ENCODE measurements at places on chromosomes 5 and 9.

DNA sequence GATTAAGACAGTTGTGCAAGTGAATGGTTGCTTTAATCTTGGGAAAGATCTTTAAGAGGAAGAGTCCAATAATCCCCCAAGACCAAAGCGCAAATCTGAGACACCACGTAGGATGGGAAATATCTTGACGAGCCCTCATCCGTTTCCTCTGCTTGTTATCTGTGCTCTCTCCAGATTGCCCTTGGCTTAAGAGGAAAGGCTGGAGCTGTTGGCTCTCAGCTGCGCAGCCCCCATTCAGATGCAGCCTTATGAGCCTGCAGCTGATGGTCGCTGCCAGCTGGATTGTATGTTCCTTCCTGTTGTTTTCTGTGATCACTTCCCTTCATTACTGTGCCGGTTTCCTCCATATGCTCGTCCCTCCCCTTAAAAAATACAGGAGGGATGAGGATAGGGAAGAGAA, 47.7 kb downstream of the PWWP2A start:
- no peak for ATAC-seq
- H3K36me3 ChIP-seq = no peaks in the 10 kb centered on the region
- no peaks in the 10 kb centered on the region for H3K4me1 ChIP-seq
- no peaks in the 10 kb centered on the region for H3K27me3 ChIP-seq
- no peak overlapping the region for H3K27ac ChIP-seq

DNA sequence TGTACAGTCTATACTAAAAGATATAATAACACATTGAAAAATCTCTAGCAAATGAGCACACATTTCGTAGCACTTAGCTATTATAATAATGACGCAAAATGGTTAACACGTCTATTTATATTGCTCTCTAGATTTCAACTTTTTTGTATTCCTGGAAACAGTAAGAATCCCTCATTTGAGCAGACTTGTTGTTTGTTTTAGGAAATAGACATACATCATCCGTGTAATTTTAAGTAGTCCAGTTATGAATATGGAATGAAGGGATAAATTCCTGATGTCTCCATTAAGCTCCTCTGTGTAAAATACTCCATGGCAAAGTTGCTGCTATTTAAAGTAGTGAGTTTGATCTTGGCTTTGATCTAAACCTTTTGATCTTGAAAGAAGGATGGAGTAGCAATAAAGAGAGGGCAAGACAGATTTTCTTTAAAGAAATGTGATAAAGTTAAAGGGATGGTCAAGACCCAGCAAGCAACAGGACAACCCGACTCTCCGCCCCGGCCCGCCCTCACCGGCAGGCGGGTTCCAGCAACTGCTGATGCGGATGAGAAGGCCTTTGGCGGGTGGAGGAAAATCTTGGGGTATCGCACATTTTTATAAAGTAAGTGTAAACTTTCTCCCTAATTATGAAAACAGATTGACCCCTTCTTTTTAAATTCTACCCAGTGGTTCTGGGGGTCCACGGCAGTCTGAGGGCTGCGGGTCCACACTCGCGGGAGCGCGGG, 277.4 kb downstream of the AOPEP start:
- peak; percentile 52 for ATAC-seq
- no peaks in the 10 kb centered on the region for H3K36me3 ChIP-seq
- H3K27me3 ChIP-seq = no peaks in the 10 kb centered on the region
- H3K27ac ChIP-seq = peak overlapping the region; percentile 98

GRCh38 chr5:164972973-164973372, 1467.6 kb downstream of the MAT2B start:
- H3K4me1 ChIP-seq = no peaks in the 10 kb centered on the region
- H3K36me3 ChIP-seq = no peaks in the 10 kb centered on the region
- no peak for ATAC-seq
- no peak overlapping the region for H3K27ac ChIP-seq

DNA sequence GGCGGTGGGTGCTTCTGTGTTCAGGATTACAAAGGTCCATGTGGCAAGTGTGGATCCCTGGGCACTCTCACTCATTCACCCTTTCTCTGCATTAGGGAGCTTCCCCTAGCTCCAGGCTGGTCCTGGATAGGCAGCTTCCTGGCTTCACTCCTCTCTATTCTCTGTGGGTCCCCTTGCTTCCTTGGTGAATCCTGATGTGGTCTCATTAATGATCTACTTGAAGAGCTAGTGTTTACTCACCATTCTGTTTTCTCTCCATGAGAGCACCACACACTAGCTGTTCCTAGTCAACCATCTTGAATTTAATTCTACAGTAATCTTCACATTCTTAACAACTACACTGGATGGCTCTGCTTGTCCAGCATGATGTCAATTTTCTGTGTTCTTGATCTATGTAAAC, 90.0 kb upstream of the PLPPR1 start:
- H3K4me3 ChIP-seq = no peak overlapping the region
- H3K4me1 ChIP-seq = no peaks in the 10 kb centered on the region
- no peaks in the 10 kb centered on the region for H3K27me3 ChIP-seq
- no peak overlapping the region for H3K27ac ChIP-seq
- H3K36me3 ChIP-seq = no peaks in the 10 kb centered on the region
- ATAC-seq = no peak

DNA sequence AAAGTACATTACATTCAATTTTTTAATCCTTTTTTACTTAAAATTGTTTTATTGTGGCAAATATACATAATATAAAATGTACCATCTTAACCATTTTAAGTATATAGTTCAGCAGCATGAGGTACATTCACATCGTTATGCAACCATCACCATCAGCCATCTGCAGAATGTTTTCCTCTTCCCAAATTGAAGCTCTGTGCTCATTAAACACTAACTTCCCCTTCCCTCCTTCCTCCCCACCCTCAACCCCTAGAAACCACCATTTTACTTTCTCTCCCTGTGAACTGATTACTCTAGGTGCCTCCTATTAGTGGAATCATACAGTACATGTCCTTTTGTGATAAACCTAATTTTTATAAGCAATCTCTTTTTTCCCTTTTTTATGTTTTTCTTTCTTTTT, 15.6 kb downstream of the TEX53 start:
- H3K36me3 ChIP-seq = no peaks in the 10 kb centered on the region
- H3K27ac ChIP-seq = no peak overlapping the region

- H3K36me3 ChIP-seq = peaks cover 54% of the 10 kb centered on the region
- no peak for ATAC-seq
- no peak overlapping the region for H3K27ac ChIP-seq
- H3K4me3 ChIP-seq = no peak overlapping the region
Observed at GRCh38 chr5:141547488-141547887, 58.6 kb downstream of the PCDHGC5 start.

- H3K27me3 ChIP-seq = no peaks in the 10 kb centered on the region
- ATAC-seq = no peak
- H3K4me1 ChIP-seq = peaks cover 3% of the 10 kb centered on the region
Observed at GRCh38 chr5:33736510-33736909, 155.3 kb downstream of the ADAMTS12 start.

- H3K36me3 ChIP-seq = no peaks in the 10 kb centered on the region
- no peak overlapping the region for H3K27ac ChIP-seq
- no peaks in the 10 kb centered on the region for H3K4me1 ChIP-seq
- H3K4me3 ChIP-seq = no peak overlapping the region
- ATAC-seq = no peak
Observed at GRCh38 chr9:89701221-89701798, 96.5 kb downstream of the GADD45G start.

- H3K27me3 ChIP-seq = no peaks in the 10 kb centered on the region
- no peaks in the 10 kb centered on the region for H3K36me3 ChIP-seq
- ATAC-seq = no peak
- peaks cover 3% of the 10 kb centered on the region for H3K4me1 ChIP-seq
Observed at GRCh38 chr5:157911568-157911967, 52.6 kb upstream of the CLINT1 start.

DNA sequence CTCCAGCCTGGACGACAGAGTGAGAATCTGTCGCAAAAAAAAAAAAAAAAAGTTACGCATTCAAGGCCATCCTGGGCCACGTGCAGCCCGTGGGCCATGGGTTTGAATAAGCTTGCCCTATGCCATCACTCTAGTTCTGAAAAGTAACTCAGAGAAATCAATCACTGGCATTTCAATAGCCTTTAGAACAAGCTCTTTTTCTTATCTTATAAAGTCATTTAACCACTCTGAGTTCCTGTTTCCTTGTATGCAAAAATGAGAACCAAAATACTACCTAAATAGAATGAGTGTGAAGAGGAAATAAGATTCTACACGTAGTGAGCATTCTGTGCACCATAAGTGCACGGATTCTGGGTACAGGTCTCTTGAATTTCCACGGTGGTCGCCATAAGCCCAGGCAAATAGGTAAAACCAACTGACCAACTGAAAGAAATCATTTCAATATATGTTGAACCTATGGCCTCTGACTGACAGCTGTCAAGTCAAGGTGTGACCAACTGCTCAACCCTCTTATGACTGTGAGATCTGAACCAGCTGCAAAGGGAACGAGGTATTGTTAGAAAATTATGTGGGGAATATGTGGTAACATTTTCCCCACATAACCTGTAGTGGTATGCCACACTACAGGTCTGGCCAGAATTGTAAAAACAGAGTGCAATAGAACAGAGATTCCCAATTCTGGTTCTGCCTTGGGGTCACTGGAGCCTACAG, 143.9 kb upstream of the LHFPL2 start:
- ATAC-seq = no peak
- H3K4me3 ChIP-seq = no peak overlapping the region
- H3K27ac ChIP-seq = no peak overlapping the region
- no peaks in the 10 kb centered on the region for H3K27me3 ChIP-seq

DNA sequence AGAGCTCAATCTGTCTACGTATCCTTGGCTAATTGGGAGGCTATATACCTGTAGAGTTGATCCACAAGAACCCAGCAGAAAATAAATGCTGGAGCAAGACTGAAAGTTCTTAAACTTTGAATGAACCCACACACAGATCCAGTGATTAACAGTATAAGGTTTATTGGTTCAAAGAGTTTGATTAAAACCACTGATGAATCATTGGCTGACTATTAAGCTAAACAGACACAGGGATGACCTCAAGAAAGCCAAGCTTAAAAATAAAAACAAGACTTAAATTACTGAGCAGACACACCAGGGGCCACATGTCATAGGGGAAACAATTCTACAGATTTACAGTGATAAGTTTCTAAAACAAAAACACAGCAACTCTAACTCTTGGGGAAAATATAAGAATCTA, 163.6 kb downstream of the SPATA31D1 start:
- H3K4me1 ChIP-seq = no peaks in the 10 kb centered on the region
- no peak for ATAC-seq
- H3K27ac ChIP-seq = no peak overlapping the region
- H3K4me3 ChIP-seq = no peak overlapping the region

DNA sequence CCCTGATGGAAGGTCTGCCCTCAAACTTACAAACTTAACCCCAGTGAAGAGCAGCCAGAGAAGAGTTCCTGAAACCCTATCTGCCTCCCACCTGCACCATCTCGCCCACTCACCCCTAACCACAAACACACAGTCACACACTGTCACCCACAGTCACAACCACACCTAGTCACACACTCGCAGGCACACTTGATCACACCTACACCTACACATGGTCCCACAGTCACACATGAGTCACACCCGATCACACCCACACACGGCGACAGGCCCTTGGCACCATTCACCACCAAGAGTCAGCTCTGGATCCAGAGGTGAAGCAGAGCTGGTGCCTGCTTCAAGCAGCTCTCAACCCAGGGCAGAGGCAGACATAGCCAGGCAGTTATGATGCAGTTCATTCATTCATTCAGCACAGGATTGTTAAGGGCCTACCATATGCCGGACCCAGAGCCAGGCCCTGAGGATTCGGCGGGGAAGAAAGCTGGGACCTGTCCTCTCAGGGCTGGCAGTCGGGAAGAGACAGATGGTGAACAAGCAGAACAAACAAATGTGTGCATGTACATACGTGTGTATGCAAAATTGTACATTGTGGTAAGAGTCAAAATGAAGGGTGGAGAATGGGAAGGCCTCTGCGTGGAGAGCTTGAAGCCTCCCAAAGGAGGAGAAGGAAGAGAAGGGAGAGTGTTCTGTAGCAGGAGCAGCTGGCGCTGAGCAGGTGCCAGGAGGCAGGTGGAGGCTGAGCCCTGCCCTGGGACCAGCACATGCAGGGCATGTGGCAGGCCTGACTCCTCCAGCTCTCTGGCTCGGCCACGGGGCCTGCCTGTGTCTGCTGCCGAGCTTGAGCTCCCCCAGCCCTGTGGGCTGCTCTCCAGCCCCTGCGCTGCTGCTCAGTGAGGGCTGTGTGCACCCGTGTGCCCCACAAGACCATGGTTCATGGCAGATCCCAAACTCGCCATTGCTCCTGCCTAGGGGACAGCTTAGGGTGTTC, 6.4 kb downstream of the TSPAN17 start:
- peaks cover 8% of the 10 kb centered on the region for H3K4me1 ChIP-seq
- no peak overlapping the region for H3K27ac ChIP-seq
- no peaks in the 10 kb centered on the region for H3K27me3 ChIP-seq
- H3K4me3 ChIP-seq = no peak overlapping the region
- peaks cover 56% of the 10 kb centered on the region for H3K36me3 ChIP-seq
- ATAC-seq = no peak

- peaks cover 65% of the 10 kb centered on the region for H3K27me3 ChIP-seq
- H3K27ac ChIP-seq = no peak overlapping the region
- no peaks in the 10 kb centered on the region for H3K36me3 ChIP-seq
Observed at GRCh38 chr5:154519359-154519758, 41.3 kb upstream of the HAND1 start.

GRCh38 chr5:91119217-91119616, 263.9 kb downstream of the ARRDC3 start:
- no peak for ATAC-seq
- H3K4me3 ChIP-seq = no peak overlapping the region
- H3K36me3 ChIP-seq = no peaks in the 10 kb centered on the region
- H3K27me3 ChIP-seq = no peaks in the 10 kb centered on the region
- H3K4me1 ChIP-seq = peaks cover 11% of the 10 kb centered on the region

- peaks cover 12% of the 10 kb centered on the region for H3K27me3 ChIP-seq
- no peak overlapping the region for H3K4me3 ChIP-seq
- no peaks in the 10 kb centered on the region for H3K4me1 ChIP-seq
- no peak overlapping the region for H3K27ac ChIP-seq
Observed at GRCh38 chr9:126147936-126148870, 178.4 kb upstream of the MVB12B start.

- peaks cover 19% of the 10 kb centered on the region for H3K4me1 ChIP-seq
- no peaks in the 10 kb centered on the region for H3K27me3 ChIP-seq
- H3K27ac ChIP-seq = peak overlapping the region; percentile 76
- ATAC-seq = peak; percentile 69
Observed at GRCh38 chr9:136902259-136902821, 16.0 kb downstream of the TRAF2 start.

DNA sequence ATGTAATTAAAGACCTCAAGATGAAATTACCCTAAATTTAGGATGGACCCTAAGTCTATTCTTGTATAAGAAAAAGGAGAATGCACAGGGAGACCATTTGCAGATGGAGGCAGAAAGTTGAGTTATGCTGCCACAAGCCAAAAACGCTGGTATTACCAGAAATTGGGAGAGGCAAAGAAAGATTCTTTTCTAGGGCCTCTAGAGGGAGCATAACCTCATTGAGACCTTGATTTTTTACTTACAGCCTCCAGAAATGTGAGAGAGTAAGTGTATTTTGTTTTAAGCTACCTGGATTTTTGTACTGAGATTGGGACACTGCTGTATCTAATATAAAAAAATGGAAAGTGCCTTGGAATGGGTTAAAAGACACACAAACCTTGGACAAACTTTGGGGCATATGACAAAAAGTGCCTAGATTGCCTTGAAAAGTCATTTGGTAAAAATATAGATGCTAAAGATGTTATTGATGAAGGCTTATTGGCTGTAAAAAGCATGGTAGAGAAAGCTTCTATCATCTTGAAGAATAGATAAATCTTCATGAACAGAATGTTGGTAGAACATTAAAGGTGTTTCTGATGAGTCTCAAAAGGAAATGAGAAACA, 174.7 kb upstream of the PRDM9 start:
- H3K27me3 ChIP-seq = no peaks in the 10 kb centered on the region
- no peaks in the 10 kb centered on the region for H3K4me1 ChIP-seq
- H3K27ac ChIP-seq = no peak overlapping the region
- H3K4me3 ChIP-seq = no peak overlapping the region
- no peaks in the 10 kb centered on the region for H3K36me3 ChIP-seq

GRCh38 chr5:27434335-27434734, 395.9 kb upstream of the CDH9 start:
- H3K4me1 ChIP-seq = no peaks in the 10 kb centered on the region
- H3K27ac ChIP-seq = no peak overlapping the region
- no peaks in the 10 kb centered on the region for H3K27me3 ChIP-seq
- no peak overlapping the region for H3K4me3 ChIP-seq

Data from gastroesophageal sphincter (tissue), 4 donors.